ENCODE measurements at places on chromosomes 4 and X.
A peak's percentile ranks its signal among the peaks of the same experiment; 100 is the strongest.

- no peak for DNase-seq
Measured at GRCh38 chr4:85932500-85933290, 427.2 kb downstream of the MAPK10 start.

DNA sequence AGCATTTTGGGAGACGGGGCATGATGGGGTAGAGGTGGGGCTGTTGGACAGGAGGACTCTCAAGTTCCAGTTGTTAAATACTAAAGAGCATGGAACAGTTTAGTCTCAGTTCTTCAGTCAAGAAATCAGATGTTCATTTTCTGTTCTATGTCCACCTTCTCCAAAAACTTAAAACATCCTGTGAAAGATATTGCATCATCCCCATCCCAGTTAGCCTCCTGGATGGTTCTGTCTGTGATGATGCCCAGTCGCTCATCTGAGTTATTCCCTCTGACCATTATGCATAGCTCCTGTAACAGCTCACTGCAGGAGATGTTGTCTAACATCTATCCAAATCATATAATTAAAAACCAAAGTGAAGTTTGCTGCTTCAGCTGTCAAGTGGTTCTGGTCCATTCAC is 32.1 kb upstream of the SCML1 start:
- DNase-seq, result no peak

- DNase-seq, result no peak
Measured at GRCh38 chrX:35726176-35726575, 72.0 kb upstream of the MAGEB16 start.

- no peak for DNase-seq
Measured at GRCh38 chr4:146124023-146124680, 51.4 kb upstream of the LSM6 start.

DNA sequence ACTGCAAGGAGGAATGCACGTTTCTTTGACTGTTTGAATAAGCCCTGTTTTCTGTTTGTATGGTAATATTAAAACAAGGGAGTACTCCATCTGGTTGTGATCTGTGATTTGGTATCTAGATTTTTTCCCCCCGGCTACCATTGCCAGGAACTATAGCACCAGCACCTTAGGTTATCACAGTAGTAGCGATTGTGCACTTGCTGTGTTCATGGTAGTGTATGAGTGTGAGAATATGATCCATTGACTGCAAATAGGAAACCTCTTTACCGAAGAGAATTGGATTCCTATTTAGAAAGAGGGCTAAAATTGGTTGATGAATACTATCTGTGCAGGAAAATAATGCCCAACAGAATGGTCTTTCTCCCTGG is 69.9 kb downstream of the LARP7 start:
- DNase-seq, result no peak

- DNase-seq, result no peak
Measured at GRCh38 chr4:142463206-142463605, 382.9 kb downstream of the INPP4B start.

- no peak for DNase-seq
Measured at GRCh38 chr4:161525121-161525520, 638.7 kb downstream of the FSTL5 start.

DNA sequence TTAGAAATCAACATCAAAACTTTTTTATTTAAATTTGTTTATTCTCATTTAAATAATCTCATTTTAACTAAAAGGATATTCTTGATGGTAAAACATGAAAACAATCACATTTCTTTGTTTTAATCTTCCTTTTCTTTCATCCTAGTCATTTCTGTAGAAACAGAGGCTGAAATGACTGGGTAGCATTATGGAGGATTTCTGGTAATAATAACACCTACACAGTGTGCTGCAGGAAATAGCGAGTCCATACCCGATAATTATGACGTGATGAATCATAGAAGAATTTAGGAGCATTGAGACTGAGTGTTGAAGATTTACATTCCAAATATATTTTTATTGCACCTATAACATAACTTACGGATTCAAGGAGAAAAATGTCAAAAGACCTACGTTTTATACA is 31.4 kb upstream of the BBS12 start:
- DNase-seq, result no peak

- DNase-seq, result no peak
Measured at GRCh38 chrX:74420196-74421035, 877 bp upstream of the SLC16A2 start.

- no peak for DNase-seq
Measured at GRCh38 chrX:130245441-130245840, 23.3 kb downstream of the ZNF280C start.

DNA sequence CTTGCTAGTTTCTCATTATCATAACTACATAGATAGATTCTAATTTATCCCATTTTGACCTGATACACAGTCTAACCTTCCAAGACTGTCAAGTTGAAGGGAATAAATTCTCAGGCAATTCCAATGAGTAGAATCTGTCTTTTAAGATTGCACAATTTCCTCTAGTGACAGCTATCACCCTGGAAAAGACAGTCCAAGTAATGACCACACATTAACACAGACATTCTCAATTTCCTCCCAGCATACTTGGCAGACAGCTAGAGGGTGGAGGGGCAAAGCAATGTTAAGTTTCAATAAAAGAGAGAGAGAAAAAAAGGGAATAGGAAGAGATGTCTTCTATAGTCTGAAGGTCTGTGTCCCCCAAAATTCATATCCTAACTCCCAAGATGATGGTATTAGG is 234.7 kb downstream of the LDB2 start:
- DNase-seq, result no peak

- no peak for DNase-seq
Measured at GRCh38 chr4:39893693-39894072, 84.0 kb downstream of the PDS5A start.

GRCh38 chr4:3871881-3872833 is 106.0 kb downstream of the ADRA2C start:
- no peak for DNase-seq

GRCh38 chr4:118776157-118776954 is 59.6 kb downstream of the SEC24D start:
- DNase-seq, result no peak

DNA sequence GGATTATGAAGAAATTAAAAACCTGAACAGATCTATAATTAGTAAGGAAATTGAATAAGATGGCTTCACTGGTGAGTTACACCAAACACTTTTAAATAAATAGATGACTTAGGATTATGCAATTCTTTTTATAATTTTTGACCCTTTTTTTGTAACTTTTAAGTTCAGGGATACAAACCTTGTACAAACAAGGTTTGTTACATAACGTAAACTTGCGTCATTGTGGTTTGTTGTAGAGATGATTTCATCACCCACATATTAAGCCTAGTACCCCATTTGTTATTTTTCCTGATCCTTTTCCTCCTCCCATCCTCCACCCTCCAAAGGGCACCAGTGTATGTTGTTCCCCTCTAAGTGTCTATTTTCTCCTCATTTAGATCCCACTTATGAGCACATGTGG is 75.7 kb downstream of the CPEB2 start:
- peak; percentile 15 for DNase-seq

GRCh38 chr4:1510931-1511330 is 104.7 kb upstream of the NKX1-1 start:
- DNase-seq, result no peak

All from HepG2 (cell line).